CD4-positive, alpha-beta T cell treated with Interferon alpha-2 for 1 hour (primary cell): ENCODE measurements at places on chromosomes 11 and 22.

- no peak for DNase-seq
These were observed 2074.4 kb upstream of the RAG2 start for GRCh38 chr11:38672445-38672844.

DNA sequence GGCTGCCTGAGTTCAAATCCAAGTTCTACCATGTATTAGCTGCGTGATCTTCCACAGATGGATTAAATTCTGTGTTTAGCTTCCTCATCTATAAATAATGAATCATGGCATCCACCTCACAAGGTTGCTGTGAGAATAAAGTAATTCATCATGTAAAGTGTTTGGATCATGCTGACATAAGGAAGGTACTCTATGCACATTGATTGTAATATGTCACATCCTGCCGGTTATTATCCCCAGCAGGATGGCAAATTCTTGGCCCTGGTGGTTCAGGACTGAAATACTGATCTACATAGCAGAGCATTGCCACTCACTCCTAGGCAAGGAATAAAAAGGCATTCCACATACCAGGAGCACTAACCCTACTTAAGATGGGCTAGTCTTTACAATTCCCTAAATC lies 40.8 kb downstream of the LGR4 start:
- no peak for DNase-seq

DNA sequence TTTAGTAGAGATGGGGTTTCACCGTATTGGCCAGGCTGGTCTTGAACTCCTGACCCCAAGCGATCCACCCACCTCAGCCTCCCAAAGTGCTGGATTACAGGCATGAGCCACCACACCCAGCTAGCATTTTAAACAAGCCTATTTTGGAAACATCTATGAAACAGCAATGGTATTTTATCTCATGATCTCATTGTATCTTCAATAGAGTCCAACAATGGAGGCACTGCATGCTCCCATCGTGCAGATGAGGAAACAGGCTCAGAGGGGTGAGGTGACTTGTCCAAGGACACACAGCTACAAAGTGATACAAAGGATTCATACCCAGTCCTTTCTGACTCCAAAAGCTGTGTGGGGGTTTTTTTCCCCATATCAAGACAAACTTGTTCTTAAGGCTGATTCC lies 39.0 kb upstream of the RTL6 start:
- DNase-seq, result no peak

- DNase-seq, result no peak
These were observed 18.6 kb downstream of the TBC1D10A start for GRCh38 chr22:30308093-30308492.

DNA sequence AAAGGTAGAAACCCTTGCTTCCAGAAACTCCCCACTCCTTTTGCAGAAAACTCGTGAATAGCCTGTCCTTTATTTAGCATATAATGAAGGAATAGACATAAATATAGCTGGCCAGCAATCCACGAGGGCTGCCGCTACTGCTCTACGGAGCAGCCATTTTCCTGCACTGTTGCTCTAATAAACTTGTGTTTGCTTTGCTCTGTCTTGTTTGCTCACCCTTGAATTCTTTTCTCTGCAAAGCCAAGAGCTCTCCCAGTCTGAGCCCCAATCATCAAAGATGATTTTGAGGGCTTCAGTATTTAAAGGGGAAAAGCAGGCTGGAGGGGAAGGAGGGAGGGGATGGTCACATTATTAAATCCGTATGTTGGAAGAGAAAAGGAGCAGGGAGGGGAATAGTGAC lies 16.6 kb upstream of the CHKA start:
- no peak for DNase-seq

GRCh38 chr11:109196016-109196415 lies 226.0 kb upstream of the C11orf87 start:
- DNase-seq, result no peak

- no peak for DNase-seq
These were observed 16.9 kb upstream of the ALG8 start for GRCh38 chr11:78156127-78156844.

- DNase-seq, result no peak
These were observed 15.5 kb upstream of the EP300 start for GRCh38 chr22:41076857-41077256.

- DNase-seq, result peak; percentile 7
These were observed 423 bp upstream of the RTN3 start for GRCh38 chr11:63680834-63681320.

DNA sequence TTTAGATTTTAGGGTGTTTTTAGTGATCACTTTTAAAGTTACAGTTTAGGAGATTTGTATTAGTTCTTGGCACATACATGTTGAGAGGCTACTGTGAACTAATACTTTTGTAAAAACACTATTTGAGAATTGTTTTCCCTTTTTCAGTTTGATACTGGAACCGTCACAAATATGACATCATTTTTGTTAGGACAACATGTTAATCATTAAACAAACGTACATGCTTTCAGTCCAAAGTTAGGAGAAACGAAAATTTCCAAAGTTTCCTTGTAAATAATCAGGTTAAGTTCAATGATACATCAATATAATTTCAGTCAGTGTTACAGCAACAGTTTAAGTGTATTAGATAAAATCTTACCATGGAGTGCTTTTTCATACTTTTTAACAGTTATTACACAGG lies 53.1 kb downstream of the SPECC1L start:
- DNase-seq, result no peak

DNA sequence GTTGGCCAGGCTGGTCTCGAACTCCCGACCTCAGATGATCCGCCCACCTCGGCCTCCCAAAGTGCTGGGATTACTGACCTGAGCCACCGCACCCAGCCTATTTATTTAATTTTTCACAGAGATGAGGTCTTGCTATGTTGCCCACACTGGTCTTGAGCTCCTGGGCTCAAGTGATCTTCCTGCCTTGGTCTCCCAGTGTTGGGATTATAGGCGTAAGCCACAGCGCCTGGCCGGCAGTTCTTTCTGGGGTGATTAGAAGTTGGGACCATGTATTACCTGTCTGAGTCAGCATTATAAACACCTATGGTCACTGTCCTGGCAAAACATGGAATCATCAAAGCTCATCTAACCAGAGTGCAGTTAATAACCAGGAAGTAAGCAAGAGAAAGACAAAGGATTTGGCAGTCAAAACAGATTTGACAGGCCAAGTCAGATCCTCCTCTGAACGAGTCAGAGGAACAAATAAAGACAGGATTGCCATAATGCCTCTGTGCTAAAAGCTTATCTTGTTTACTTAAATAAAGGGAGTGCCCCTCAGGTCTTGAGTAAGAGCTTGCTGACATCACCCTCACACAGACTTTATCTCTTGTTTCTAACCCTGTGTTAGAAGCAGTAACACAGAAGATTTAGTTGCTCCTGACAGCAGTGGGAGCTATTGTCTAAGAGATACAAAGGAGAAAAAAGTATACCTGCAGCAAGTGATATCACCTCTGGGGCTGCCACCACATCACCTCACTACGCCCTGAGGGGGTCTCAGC lies 3.7 kb downstream of the SERPIND1 start:
- DNase-seq, result no peak

DNA sequence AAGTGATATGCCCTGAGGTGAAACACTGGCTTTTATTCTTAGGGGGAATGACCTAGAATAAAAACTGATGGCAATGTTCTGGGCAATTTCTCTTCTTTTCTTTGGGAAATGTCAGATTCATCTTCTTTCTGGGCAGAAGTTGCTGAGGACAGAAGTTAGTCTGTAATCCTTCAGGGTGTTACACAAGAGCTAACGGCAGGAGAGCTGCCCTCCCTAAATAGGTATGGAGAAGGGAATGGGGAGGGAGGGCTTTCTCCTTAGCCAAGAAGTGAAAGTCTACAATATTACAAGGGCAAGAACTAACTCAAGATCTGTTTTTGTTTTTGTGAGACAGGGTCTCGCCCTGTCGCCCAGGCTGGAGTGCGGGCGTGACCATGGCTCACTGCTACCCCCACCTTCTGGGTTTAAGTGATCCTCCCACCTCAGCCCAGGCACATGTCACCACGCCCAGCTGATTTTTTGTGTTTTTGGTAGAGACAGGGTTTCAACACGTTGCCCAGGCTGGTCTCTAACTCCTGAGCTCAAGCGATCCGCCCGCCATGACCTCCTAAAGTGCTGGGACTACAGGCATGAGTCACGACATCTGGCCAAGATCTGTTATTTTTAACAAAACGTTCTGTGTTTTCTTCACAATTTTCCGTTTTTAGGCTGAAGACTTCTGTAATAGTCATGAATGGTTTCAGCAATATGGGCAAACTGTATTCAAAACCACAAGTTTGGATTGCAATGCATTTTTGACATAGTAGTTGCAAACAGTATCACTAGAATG lies 7.2 kb downstream of the PIWIL4 start:
- DNase-seq, result peak; percentile 12

- DNase-seq, result no peak
These were observed 10.0 kb upstream of the TPBGL start for GRCh38 chr11:75230621-75231020.

- DNase-seq, result no peak
These were observed 14.6 kb downstream of the ELFN2 start for GRCh38 chr22:37412495-37413250.

DNA sequence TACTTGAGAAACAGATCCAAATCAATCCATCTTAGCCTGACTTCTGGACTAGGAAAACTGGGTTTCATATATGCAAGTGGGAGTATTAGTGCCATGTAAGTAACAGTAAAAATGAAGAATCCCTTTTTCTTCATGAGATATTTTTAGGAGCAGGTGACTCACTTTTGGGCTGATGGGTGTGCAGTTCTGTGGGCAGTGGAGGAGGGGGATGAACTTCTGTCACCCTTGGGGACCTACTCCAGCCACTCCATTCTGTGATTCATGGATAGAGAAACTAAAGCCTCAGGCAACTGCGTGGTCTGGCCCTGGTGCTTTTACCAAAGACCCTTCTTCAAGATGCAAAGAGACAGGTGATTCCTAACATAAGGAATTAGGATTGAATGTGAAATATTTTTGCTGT lies 208.6 kb upstream of the NARS2 start:
- no peak for DNase-seq

GRCh38 chr11:111582881-111583280 lies 19.4 kb upstream of the SIK2 start:
- DNase-seq, result no peak

DNA sequence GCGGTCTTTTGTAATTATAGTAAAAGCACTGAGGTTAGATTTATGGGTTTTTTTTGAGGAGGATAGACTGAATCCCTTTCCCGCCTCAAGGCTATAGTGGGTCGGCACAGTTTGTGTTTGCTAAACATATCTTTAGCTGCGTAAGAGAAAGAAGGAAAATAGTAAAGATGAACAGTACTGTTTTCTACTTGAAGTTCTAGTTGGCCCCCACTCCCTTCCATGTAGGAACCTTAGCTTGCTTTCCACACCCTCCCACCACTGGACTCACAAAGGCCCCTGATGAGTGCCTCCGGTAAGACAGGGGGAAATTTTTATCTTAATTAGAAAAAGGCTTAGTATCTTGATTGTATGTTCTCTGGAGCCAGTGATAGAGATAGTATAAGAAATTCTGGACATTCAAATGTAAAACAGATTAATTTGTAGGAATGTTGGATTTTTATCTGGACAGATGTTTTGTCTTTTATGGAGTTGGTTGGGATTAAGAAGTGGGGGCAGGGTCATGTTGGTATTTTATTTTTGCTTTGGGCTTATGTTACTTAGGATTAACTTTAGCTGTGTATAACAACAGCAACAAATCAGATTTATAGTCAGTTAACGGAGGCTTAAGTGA lies 49.4 kb downstream of the PTPRJ start:
- no peak for DNase-seq

DNA sequence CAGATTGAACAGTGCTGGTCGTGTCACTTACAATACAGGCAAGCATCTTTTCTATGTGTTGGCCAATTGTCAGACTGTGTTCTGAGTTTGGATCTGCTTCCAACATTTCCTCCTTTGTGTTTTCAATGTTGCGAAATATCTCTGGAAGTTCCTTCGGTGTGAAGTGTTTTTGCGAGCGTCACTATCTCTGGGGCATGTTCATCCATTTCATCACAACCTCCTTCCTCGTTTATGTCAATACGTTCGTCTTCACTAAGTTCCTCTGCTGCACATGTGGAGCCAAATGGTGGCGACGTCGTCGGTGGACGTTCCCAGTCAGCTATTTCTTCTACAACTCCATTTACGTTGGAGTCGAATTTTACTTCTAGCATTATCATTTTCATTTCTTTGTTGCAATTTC lies 100.2 kb upstream of the LMO1 start:
- no peak for DNase-seq

GRCh38 chr11:11620921-11621572 lies 758 bp downstream of the GALNT18 start:
- no peak for DNase-seq

- DNase-seq, result peak; percentile 41
These were observed 4.8 kb upstream of the POU2F3 start for GRCh38 chr11:120235024-120235628.

DNA sequence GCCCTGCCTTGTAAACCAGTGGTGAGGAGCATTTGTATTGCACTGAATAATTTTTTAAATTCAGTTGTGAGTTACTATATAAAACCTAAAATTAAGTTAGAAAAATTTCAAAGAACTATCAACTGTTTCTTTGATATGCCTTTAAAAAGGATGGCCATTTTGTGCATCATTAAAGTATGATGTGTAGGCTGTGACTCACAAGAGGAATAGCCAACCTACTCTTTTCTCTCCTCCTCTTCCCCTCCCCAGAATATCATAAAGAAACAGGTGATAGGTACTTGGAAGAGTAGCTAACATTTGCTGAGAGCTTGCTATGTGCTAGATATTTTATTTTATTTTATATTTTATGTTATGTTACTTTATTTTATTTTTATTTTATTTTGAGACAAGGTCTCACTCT lies 10.6 kb upstream of the PIK3C2A start:
- DNase-seq, result no peak

GRCh38 chr11:96037405-96037949 lies 113.6 kb upstream of the MTMR2 start:
- no peak for DNase-seq

GRCh38 chr11:133732109-133732674 lies 113.1 kb downstream of the SPATA19 start:
- DNase-seq, result no peak

GRCh38 chr11:2588809-2589537 lies 110.8 kb downstream of the KCNQ1OT1 start:
- DNase-seq, result no peak

DNA sequence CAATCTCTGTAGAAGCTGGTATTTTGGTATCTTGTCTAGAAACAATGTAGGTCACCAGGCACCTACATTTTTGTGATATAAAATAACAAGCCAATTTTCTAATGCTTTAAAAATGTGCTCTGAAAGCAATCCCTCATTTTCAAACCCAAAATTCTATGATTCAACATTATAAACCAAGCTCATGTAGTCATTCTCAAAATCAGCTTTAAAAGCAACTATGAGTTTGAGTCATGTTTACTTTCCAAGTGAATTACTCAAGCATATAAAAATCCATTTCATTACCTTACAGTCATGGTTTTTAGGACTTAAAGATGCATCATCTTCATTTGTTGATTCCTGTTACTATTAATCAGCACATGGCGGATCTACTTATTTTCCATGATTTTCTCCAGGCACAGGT lies 216.4 kb downstream of the GRM5 start:
- DNase-seq, result no peak

DNA sequence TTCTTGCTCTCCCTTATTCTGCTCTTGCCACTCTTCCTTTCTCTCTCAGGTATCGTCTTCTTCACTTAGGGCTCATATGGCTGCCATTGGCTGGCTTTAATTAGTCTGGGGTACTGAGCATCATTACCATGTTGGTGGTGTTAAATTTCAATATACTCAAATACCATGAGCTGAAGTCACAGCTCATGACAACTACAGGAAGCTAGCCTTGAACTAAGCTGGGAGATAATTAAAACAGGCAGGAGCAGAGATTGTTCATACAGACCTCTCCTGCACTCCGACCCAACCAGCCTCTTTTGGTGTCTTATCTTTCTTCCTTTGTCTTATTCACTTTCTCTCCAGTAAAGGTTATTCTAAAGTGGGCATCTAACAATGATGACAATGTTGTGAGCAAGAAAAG lies 130.9 kb upstream of the BLID start:
- DNase-seq, result no peak
